ENCODE measurements at places on chromosomes 1 and 21.

- no peak for DNase-seq
These were observed 508.3 kb upstream of the PKN2 start for GRCh38 chr1:88175631-88176226.

- no peak for DNase-seq
These were observed 19.4 kb downstream of the KNCN start for GRCh38 chr1:46532095-46532494.

- no peak for DNase-seq
These were observed 8.0 kb downstream of the ACBD6 start for GRCh38 chr1:180494370-180494769.

DNA sequence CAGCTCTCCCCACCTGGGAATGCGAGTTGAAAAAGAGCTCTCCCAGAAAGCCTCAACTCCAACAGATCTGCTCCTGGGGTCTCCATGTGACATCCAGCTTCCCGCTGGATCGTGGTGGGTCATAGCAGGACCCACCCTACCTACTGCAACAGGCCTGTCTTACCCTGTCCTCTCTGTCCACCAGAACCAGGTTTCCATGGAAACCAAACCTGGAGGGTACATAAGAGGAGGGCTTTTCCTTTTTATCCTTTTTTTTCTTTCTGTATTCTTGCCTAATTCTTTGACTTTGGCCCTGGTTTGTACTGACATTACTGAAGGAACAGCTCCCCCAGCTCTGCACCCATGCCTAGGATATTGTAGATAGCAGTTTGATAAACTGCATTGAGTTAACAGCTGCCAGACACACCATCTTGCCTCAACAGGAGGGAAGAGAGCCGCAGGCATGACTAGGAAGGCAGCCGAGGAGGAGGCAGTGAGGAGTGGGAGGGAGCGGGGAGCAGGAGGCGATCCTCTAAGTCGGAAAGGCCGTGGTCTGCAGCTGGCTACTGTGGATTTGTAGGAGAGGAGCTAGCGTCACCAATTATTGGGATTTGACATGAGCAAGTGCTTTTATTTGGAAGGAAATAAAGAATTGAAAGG lies 9.7 kb upstream of the FMOD start:
- no peak for DNase-seq

Data from stimulated activated CD4-positive, alpha-beta T cell treated with anti-CD3 and anti-CD28 coated beads, Interleukin-12 subunit alpha, Interleukin-12 subunit beta, amount 100 ng/mL, for 4 hours (primary cell).